Fibroblast of pulmonary artery (primary cell): ENCODE measurements at places on chromosomes 11 and 22.
A peak's percentile ranks its signal among the peaks of the same experiment; 100 is the strongest.

DNA sequence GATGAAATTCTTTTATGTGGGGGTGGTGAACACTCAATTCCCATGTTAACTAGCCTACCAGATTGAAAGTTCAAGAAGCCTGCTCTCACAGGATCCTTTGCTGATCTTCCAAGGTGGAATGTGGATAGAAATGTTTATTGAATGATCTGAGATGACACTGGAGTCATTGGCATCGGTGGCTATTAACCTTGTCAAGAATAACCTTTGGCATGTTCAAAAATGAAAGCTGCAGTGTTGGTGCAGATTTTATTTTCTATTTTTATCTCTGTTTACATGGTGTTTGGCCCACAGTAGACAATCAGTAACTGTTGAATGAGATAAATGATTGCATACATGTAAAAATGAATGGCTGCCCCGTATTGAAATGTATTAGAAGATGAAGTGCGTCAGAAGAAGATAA, 19.0 kb downstream of the MCAM start:
- DNase-seq, result no peak

GRCh38 chr11:3073029-3073435, 15.8 kb upstream of the CARS1 start:
- peak; percentile 95 for DNase-seq

- peak; percentile 91 for DNase-seq
These were observed 9.5 kb upstream of the ST3GAL4 start for GRCh38 chr11:126345759-126346585.

DNA sequence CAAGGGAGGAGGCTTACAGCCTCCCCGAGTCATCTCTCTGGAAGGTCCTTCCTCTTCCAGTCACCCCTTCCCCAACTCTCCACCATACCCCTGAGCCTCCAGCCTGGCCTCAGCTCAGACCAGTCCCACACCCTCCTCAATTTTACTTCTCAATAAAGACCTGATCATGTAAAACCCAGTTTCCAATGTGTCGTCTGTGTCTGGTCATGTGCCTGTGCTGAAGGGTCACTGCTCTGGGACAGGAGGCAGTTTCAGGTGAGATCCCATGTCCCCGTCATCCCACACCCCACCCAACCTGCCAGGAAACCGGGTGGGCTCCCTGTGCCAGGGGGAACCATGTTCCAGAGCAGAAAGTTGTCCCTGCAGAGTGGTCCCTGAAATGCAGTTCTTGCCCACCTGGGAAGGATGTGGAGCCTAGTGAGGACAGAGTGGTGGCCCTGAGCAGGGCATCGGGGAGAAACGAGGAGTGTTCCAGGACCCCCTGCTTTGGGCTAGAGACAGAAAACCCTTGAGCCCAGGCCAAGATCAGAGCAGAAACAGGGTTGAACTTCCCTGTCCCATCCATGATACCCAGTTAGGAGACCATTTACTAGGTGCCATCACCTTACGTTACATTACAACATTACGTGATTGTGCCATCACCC, 19.4 kb downstream of the IGLL5 start:
- DNase-seq, result no peak

GRCh38 chr11:70068345-70068744, 9.8 kb upstream of the ANO1 start:
- no peak for DNase-seq
